Stimulated activated CD4-positive, alpha-beta T cell treated with anti-CD3 and anti-CD28 coated beads, Interleukin-1b, Interleukin-23, amount 100 ng/mL, for 4 hours (primary cell): ENCODE measurements at places on chromosomes 11 and 22.
A peak's percentile ranks its signal among the peaks of the same experiment; 100 is the strongest.

DNA sequence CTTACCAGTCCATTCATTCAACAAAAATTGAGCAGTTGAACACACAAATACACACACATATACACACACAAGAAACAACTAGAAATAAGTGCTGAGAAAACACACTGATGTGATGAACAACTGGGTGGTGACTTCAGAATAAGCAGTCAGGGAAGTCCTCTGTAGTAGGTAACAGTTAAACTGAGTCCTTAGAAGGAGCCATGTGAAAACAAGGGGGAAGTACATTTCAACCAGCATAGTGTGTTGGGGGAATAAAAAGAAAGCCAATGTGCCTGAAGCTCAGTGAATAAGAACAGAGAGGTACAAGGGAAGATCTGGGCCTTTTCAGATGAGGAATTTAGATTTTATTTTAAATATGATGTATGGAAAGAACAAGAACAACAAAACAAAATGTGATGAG lies 6.8 kb upstream of the TMEM123 start:
- DNase-seq, result no peak

- DNase-seq, result no peak
Observed at GRCh38 chr11:32821917-32822560, 7.7 kb upstream of the PRRG4 start.

GRCh38 chr11:129280027-129280811 lies 88.1 kb upstream of the ARHGAP32 start:
- peak; percentile 8 for DNase-seq

GRCh38 chr22:46537225-46537945 lies at the start of gene CELSR1:
Gene CELSR1 (minus strand): TSS chr22:46537620. CDS start chr22:46537170, 450 bp downstream.
- DNase-seq, result no peak
